IPS DF 6.9 (cell line): ENCODE measurements at places on chromosomes 1 and 21.

- DNase-seq, result no peak
These were observed 79.4 kb upstream of the PPP2R5A start for GRCh38 chr1:212205843-212206242.

GRCh38 chr1:175217721-175218531, 25.4 kb upstream of the KIAA0040 start:
- DNase-seq, result no peak

DNA sequence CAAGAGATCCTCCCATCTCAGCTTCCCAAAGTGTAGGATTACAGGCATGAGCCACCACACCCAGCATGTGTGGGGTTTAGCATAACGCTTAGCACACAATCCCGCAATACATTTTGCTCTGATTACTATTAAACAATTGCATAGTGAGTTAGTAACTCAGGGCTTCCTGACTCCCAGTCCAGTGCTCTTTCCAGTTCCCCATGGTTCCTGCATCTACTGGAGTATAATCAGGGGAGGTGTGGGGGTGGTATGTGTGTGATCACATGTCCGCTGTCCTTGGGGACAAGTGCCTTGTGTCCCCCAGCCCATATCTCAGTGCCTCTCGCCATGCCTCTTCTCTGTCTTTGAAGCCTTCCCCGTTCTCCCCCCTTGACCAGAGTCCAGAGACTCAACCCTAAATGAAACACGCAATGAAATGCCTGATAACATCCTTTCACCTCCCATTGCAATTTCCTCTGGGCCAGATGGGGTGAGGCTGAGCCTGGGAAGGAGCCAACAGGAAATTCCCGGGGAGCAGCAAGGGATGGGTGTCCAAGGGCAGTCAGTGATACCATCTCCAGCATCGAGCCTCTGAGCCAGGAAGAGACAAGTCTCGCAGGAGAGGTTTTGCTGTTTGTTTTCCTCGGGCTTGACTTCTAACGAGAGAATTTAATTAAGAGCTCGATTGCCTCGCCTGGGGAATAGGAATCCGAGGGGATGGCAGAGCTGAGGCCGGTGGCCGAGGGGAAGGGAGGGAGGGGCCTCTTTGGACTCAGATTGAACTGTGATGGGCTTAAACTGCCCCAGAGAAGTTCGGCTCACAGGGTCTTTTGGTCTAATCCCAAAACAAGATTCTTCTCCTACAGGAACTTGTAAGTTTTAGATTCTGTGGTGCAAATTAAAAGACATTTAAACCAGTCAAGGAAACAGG, 7.7 kb upstream of the HTR1D start:
- DNase-seq, result no peak

- DNase-seq, result no peak
These were observed 125.2 kb upstream of the DPYD start for GRCh38 chr1:98045767-98046641.

DNA sequence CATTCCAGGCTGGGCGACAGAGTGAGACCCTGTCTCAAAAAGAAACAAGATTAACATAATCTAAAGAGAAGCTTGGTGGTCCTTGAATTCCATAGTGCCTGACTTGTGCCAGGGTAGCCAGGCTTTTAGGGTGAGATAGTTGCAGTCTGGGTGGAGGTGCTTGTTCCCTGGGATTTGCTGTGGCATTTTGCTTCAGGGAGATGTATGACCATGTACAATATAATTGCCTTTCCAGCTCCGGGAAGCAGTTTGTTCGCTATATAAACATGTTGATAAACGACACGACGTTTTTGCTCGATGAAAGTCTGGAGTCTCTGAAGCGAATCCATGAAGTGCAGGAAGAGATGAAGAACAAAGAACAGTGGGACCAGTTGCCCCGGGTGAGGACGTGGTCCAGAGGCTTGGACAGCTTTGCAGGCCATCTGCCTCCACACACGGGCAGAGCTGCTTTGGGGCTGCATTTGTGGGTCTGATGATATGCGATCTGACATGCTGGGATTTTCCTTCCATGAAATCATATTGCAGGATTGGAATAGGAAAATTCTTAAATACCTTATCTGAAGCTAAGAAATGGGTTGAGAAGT, 49.4 kb upstream of the KIF1B start:
- DNase-seq, result no peak
